Neural crest cell (in vitro differentiated cells): ENCODE measurements at places on chromosomes 6 and 20.

DNA sequence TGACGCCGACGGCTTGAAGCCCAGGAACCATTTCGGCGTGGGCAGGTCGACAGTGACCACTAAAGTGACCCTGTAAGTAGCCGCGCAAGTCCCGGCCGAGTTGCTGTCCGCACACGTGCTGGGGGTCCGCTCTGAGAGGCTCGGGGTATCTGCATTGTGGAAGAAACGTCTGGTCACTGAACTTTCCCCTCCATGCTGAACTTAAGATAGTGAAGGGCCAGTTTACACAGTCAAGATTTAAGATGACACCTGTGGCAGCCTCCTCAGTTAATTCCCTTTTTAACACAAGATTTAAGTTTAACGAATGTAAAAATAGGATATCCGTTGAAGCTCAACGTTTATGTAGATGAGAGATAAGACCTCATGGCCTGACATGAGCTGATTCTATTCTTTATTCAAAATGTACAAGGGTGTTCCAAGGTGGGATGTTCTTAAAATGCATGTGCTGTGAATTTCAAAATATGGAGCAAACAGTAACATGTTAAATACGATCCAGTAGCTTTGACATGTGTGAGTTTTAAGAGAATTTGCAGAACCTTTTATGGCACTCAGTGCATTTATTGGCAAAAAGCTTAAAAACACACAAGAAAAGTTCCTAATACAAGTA, 116.2 kb downstream of the RTN4IP1 start:
- DNase-seq, result no peak

GRCh38 chr20:46857061-46857831, 37.4 kb upstream of the EYA2 start:
- no peak for DNase-seq

- DNase-seq, result no peak
Measured at GRCh38 chr6:42051268-42051653, 937 bp downstream of the TAF8 start.

DNA sequence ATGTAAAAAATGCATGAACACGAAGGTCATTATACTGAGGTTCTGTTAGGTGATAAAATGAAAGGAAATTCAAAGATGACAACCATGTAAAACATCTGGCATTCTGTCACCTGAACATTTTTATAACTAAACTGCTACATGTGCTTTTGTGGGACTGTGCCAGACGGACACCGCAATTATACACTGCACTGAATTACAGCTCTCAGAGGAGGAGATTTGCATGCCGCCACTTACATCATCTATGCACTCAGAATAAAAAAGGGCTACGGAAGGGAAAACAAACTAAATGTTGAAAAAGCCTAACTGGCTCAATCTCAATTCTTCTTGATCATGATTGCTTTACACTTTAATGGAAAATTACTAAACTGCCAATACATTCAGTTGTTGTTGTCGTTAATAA, 614.0 kb upstream of the EYS start:
- DNase-seq, result no peak

- no peak for DNase-seq
Measured at GRCh38 chr6:92297101-92297500, 1122.3 kb downstream of the EPHA7 start.

- DNase-seq, result no peak
Measured at GRCh38 chr6:168136001-168136400, 57.0 kb upstream of the FRMD1 start.

- DNase-seq, result no peak
Measured at GRCh38 chr20:44963325-44964215, 2.7 kb upstream of the STK4 start.

GRCh38 chr20:34322267-34323105, 19.3 kb upstream of the AHCY start:
- no peak for DNase-seq

DNA sequence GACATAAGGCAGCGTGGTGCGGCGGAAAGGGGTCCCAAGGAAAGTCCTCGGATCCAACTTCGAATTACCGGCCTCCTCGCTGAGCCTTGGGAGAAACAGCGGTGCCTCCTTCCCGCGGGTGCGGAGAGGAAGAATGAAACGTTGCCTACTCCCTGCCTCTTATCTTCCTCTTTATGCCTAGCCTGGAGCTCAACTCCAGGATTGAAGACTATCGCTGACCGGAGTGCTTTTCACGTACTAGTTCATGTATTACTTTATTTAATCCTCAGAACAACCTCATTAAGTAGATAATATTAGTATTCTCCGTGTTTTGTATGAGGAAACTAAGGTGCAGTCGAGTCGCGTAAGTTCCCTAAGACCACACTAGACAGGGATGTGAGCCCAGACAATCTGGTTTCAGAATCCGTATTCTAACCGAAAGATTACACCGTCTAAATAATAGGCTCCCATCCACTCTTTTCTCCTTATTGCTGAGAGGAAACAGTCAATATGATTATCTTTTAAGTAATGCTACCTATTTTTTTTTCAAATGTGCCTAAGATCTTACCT, 793 bp upstream of the PDSS2 start:
- no peak for DNase-seq

- no peak for DNase-seq
Measured at GRCh38 chr6:111724039-111724438, 118.4 kb upstream of the TRAF3IP2 start.

DNA sequence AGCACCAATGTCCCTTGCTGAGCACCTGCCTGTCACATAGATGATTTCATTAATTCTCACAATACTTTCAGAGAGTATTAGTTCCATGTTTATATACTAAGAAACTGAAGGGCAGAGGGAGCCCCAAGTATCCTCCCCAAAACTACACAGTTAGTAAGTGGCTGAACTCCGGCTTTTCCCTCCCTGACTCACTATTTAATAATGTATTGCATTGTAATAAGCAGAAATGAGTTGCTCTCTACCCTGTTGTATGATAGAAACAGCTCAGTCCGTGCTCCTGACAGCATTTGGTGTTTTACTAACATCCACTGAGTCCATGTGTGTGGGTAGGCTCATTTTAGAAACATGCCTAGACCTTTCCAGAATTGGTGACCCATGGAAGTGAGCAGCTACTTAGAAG, 76.8 kb downstream of the OLIG3 start:
- no peak for DNase-seq

DNA sequence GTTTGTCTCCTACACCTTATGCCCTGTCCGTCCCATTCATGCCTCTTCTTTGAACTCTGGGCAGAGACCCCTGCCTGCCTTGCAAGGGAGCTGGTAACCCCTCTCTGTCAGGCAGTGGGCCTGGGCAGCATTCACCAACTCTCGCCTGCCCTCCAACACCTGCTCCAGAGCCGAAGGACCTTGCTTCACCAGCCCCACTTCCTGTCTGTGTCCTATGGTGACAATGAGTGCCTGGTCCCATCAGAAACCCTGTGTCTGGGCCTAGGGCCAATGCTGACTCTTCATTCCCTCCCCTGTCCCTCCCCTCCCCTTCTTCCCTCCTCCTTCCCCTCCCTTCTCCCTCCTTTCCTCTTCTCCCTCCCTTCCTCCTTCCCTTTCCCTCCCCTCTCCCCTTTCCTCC, 22.8 kb upstream of the PCMTD2 start:
- no peak for DNase-seq

- DNase-seq, result no peak
Measured at GRCh38 chr20:31595380-31595653, 9.8 kb upstream of the ID1 start.

DNA sequence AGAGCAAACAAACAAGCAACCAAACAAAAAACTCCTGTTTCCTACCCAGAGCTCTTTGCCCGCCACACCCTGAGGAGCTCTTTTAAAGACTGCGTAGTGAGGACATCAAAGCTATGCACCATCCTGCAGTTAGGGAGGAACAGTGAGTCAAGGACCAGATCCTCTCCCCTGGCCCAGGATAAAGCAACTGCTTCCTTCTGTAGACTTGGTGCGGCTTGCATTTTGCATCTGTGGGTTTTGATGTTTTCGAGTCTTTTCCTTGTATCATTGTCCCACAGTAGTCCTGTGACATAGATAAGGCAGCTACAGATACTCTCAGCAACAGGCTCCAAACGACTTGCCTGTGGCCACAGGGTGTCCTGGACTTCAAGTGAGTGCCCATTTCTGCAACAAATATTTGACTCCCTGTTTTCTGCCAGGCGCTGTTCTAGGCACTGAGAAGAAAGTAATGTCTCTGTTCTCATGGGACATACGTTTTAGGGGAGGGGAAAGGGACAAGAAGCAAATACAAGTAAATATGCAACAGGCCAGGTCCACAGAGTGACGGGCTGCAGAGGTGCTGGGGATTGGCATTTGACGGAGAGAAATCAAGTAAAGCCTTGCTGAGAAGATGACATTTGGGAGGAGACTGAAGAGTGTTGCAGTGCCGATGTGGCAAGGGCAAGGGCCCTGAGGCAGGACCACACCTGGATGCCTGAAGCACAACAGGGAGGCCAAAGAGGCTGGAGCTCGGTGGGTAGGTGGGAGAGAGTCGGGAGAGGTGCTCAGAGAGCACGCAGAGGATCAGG, 35.9 kb upstream of the MAP3K4 start:
- no peak for DNase-seq

DNA sequence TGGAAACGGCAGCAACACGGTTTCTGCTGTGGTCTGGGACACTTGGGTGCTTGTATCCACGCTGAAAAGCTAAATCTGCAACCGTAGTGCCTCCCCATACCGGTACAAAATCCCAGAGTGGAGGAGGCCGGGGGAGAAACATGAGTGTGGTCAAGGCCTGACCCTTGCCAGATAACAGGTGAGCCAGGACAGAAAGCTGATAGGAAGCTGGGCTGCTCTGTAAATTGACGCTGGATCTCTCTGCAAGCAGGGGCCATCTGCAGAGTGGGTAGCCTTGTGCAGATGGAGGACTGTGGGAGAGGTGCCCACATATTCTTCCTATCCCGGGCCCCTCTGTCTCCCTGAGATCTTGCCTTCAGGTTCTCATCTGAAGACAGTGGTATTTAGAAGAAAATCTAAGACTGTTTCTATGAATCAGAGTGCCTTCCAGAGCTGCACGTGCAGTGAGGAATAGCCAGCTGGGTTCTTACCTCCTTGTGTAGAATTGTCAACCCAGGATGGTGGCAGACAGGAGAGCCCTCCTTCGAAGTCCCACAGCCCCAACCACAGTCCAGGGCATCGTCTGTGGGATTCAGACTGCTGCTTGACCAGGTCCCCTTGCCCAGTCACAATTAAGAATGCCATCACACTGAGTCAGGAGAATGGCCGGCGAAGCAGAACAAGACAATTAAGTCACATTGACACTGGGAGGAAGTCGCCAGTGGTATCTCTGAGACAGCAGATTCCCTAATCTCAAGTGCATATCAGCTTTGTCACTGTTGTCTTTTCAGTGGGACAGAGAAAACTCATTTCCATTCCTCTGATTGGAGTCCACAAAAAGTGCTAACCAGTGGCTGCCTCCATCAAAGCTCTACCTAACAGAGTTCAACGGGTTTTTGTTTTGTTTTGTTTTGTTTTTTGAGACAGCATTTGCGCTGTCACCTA, 100.0 kb upstream of the RIPOR2 start:
- no peak for DNase-seq

DNA sequence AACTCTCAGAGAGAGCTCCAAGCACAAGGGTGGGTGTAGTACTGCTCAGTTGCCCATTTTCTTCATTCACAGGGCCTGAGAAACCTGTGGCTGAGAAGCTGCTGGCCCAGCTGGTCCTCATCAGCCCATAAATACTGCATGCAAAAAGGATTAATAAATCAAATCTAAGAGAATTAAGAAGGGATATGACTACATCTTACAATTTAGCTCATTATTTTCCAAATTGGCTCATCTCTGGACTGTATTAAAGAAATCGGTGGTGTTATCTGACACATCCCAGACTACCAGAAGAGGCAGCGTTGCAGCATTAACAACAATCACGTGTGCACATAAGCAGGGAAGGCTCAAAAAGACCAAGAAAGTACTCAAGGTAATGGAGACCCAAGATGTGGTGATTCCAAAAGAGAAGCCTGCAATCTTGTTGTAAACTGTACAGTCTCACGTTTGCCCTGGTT, 90.7 kb downstream of the CD24 start:
- DNase-seq, result no peak

DNA sequence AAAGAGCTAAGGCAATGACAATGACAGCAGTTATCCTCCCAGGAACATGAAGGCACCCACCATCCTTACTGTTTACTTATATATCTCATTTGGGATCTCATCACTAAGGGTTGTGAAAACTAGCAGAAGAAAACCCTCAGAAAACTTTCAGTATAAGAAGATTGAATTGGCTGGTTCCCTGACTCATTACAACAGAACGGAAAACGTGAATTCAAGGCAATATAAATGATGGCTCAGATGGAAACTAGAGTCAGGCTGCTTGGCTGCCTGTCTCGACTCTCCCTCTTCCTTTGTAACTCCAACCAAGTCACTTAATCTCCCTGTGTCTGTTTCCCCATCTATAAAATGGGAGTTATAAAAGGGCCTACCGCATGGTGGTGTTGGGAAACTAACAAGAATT, 387.1 kb upstream of the JARID2 start:
- DNase-seq, result no peak

- no peak for DNase-seq
Measured at GRCh38 chr6:161406646-161407045, 132.8 kb upstream of the AGPAT4 start.

GRCh38 chr6:17867880-17868279, 119.6 kb downstream of the KIF13A start:
- DNase-seq, result no peak
